ENCODE measurements at places on chromosomes 2 and 18. TPM values are rescaled to one million over a fixed set of nuclear protein-coding genes. Genes with fewer than 3 reads are reported as not detected.

The NCK2 gene
- 31.7 TPM for total RNA-seq

The VWC2L gene
- total RNA-seq, result not detected

The CRYGB gene
- total RNA-seq, result not detected

DNA sequence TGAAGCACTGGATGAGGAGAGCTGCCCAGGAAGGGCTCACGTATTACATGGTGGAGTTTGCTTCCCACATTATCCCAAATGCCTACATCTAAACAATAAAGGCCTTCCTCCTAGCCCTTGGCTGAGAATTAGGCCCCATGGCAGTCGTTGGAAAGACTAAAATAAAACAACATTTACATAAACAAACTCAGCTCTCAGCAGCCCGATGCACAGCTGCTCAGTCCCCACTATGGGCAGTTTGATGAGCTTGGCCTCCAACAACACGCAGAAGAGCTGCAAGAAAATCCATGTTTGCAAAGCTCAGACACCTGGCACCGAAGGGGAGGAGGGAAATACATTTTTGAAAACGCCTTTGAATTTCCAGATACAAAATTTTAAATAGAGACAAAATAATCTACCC, 352.4 kb downstream of the EIPR1 start:
- no peak for DNase-seq
